ENCODE measurements at places on chromosomes 2 and 18.

DNA sequence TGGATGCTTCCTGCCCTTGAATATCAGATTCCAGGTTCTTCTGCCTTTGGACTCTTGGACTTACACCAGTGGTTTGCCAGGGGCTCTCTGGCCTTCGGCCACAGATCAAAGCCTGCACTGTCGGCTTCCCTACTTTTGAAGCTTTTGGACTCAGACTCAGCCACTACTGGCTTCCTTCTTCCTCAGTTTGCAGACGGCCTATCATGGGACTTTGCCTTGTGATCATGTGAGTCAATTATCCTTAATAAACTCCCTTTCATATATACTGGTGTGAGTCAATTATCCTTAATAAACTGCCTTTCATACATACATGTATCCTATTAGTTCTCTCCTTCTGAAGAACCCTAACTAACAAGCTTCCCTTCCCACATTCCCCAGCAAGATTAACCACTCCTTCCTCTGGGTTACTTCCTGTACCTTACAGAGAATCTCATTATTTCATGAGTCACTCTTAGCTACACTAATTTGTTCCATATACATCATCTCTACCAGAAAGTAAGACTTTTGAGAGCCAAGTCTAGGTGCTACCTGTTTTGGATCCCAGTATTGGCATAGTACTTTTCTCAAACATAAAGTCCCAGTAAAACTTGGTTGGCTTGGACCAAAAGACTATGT is 31.3 kb upstream of the LRATD1 start:
- no peak for DNase-seq

DNA sequence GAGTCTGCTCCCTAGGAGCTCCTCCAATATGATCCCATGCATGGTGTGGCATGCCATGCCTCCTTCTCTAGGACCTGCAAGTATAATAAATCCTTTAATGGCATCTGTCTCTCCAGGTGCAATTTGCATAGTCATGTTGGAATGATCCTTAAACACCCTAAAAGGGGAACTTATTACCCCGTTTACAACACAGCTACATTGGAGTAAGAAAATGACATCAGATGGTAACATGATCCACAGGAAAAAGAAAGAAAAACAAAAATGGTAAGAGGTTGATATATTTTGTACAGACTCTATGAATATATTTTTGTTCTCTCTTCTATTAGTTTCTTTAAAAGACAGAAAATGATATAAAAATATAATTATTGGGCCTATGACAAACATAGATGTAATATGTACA is 79.0 kb downstream of the CRACDL start:
- DNase-seq = no peak

DNA sequence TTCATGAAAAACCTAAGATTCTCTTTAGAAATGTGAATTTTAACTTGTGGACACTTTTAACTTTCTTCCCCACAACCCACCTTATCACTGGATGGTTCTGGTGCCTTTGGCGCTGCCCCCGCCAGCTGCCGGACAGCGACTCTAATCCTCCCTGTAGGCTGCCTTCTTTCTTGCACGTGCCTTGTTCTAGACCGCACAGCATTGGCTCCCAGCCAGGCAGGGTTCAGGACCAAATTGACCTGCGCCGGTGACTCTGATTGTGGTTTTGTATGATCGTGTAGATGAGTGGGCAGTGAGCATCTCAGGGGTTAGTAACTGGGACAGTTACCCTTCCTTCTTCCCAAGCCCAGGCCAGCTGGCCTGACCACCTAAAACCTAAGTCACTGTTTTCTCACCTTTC is 106.8 kb downstream of the ASAP2 start:
- no peak for DNase-seq

- DNase-seq = no peak
Measured at GRCh38 chr18:59951591-59951990, 51.8 kb downstream of the PMAIP1 start.

DNA sequence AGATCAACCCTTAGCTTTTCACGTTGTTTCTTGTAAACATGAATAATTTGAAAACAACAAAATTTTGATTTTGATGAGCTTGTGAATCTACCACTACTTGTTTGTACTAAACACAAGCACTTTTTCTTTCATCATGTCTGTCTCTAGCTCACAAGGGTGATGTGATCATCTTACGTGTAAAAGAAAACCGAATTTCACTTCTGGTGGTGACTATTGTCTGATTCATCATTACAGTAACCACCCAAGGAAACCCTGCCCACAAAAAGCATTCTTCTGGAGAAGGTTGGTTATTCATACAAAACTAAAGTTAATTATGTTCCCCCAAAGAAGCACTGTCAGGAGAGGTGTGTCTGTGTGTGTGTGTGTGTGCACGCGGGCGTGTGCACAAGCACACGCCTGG is 285.4 kb downstream of the ZNF516 start:
- no peak for DNase-seq

All from central memory CD8-positive, alpha-beta T cell (primary cell).